ENCODE measurements at places on chromosomes 6 and 20. TPM values are rescaled to one million over a fixed set of nuclear protein-coding genes. Genes with fewer than 3 reads are reported as not detected.

The KCNK5 gene
- not detected for total RNA-seq

The PNLDC1 gene
- not detected for total RNA-seq

The RBM24 gene
- total RNA-seq: 1.8 TPM

The SNX14 gene
- 79.4 TPM for total RNA-seq

The TMEM151B gene
- 14.6 TPM for total RNA-seq

DNA sequence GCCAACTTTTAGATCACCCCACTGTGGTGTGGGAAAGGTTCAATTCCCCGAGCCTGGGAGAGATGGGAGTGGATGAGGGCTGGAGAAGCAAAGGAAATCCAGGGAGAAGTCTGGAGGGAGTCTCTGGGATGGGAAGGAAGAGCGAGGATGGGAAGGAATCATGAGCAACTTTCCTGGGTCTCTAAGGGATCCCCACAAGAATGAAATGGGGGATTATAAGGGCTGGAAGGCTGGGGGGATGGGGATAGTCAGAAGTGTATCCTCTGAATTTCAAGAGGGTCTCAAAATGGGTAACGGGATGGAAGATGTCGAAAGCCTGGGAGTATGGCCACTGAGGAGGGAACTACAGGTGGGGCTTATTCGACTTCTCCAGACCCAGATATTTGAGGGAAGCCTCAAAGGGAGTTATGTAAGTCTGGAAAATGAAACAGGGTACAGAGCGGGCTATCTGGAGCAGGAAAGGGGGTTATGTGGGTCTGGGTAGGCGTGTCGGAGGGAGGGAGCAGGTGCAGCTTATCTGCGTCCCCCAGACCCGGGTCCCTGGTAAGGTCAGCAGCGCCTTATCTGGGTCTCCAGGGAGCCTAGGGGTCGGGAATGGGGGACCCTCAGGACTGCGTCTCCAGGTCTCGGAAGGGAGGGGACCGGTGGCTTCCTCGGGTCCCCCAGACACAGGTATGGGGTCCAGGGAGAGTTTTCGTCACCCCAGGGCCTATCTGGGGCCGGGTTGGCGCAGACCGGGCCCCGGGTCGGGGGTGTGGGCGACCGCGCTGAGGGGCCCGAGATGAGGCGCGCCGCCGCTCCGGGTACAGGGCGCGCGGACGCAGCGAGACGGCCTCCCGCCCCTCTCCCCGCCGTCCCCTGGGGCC, 550 bp downstream of the PLAGL2 start:
- DNase-seq: no peak

DNA sequence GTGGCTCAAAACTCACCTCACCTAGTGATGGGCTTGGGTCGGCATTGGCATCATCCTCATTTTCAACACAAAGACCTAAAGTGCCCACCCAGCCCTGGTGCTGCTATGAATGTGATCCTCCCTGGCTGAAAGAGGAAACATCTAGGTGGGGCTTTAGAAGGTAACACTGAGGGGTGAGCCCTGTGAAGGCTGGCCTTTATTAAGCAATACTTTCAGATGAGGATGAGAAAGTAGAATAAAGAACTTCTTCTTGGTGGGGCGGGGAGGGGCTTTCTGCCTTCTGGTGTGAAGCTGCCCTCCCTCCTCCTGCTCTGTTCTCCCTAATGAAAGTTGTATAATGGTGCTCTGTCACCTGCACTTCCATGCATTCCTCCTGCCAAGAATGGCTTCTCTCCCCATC, 133.0 kb upstream of the TRAF3IP2 start:
- DNase-seq: no peak

- no peak for DNase-seq
Measured at GRCh38 chr20:23232679-23233308, 117.8 kb upstream of the NXT1 start.

GRCh38 chr6:128127650-128128049, 226.8 kb upstream of the THEMIS start:
- DNase-seq: no peak

GRCh38 chr6:88493717-88494116, 327.6 kb upstream of the CNR1 start:
- DNase-seq: no peak

DNA sequence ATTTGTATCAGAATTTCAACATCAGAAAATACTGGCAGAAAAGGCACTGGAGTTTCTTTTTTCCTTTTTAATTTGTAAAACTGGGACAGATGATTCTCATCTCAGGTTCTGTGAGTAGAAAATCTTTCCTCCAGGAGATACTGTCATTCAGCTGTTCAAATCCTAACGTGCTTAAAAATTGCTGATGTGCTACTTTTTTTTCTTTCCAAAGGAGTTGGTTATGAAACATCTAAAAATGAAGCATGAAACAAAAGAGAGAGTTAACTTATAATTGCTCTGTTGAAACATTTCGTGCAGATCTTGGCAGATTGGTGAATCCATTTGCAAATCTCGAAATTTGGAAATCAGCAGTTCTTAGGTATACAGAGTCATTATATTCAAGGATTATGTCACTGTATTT, 622.6 kb downstream of the RNF144B start:
- DNase-seq: no peak

GRCh38 chr6:80280262-80281010, 174.0 kb downstream of the BCKDHB start:
- DNase-seq: no peak
